PC-9 (cell line): ENCODE measurements at places on chromosomes 11 and 22.

DNA sequence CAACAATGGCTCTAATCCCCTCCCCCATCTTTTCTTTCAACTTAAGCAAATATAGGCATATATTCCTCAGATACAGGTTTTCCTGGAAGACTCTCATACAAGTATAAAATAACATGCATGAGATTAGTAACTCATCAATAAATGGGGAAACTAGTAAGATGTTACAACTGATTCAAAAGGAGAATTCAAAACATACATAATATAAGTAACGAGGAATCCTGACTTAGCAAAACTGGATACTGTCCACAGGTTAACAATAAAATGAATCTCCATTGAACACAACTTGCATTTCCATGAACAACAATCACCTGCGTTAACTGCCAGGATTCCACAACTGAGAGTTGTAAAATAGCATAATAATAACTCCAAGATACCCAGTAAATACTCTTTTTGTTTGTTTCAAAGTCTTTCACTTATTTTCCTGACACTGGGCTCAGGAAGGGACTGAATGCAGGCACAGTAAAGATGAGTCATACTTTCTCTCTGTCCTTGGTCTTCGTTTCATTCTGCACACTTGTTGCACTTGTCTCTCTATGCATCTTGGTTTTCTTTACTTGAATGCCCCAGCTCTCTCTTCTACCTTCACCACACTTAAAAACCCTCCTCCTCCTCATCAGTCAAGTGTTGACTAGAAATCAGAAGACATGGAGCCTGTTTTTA, 8.1 kb downstream of the APIP start:
- DNase-seq: no peak

GRCh38 chr11:117723277-117724024, 73.6 kb downstream of the DSCAML1 start:
- DNase-seq: no peak

GRCh38 chr22:26245001-26245400, 75.7 kb downstream of the SEZ6L start:
- DNase-seq: no peak

GRCh38 chr22:23274146-23274526, 93.8 kb downstream of the BCR start:
- no peak for DNase-seq

GRCh38 chr11:17691550-17691949, 27.8 kb upstream of the MYOD1 start:
- no peak for DNase-seq

- peak; percentile 79 for DNase-seq
These were observed 13.7 kb downstream of the EHD1 start for GRCh38 chr11:64864473-64865285.

DNA sequence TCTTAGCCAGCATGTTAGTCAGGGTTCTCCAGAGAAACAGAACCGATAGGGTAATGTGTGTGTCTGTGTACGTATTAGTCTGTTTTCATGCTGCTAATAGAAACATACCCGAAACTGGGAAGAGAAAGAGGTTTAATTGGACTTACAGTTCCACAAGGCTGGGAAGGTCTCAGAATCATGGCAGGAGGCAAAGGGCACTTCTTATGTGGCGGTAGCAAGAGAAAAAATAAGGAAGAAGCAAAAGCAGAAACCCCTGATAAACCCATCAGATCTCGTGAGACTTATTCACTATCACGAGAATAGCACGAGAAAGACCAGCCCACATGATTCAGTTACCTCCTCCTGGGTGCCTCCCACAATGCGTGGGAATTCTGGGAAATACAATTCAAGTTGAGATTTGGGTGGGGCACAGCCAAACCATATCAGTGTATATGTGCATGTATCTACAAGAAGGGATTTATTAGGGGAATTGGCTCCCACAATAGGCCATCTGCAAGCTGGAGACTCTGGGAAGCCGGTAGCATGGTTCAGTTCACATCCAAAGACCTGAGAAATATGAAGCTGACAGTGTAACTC, 173.7 kb upstream of the NECTIN1 start:
- DNase-seq: no peak
